ENCODE measurements at places on chromosomes 7 and 10. TPM values are rescaled to one million over a fixed set of nuclear protein-coding genes. Genes with fewer than 3 reads are reported as not detected.

IMPDH1 gene
- 65.2 TPM for total RNA-seq

SHH gene
- not detected for total RNA-seq

PPA1 gene
- total RNA-seq: 179 TPM

BLNK gene
- not detected for total RNA-seq

PSTK gene
- total RNA-seq: 5.8 TPM

NKX2-3 gene
- total RNA-seq: not detected

NPY4R2 gene
- not detected for total RNA-seq

TPST1 gene
- 18.6 TPM for total RNA-seq

LRRN3 gene
- 6.1 TPM for total RNA-seq

SEPTIN7 gene
- total RNA-seq: 223 TPM
